ENCODE measurements at places on chromosomes 7 and 10.

DNA sequence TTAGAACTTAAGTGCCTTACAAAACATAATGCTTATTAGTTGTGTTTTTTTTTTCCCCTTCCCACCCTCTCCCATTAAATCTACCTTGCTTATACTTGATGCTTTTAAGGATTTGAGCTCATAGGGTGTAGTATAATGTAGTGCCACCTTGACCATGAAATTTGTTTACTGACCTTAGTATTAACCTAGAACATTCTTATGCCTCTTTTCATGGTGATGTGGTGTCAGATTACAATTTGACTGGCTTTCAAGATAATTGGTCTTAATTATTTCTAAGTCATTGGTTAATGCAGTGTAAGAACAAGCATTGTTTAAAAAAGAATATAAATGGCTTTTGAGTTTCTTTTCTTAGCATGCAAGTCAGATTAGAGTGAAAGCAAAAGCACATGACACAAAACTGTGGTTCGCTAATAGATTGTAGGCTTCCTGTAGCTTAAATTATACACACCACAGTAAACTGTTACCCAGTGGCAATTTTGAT is 61.8 kb downstream of the ADD3 start:
- no peak for DNase-seq

DNA sequence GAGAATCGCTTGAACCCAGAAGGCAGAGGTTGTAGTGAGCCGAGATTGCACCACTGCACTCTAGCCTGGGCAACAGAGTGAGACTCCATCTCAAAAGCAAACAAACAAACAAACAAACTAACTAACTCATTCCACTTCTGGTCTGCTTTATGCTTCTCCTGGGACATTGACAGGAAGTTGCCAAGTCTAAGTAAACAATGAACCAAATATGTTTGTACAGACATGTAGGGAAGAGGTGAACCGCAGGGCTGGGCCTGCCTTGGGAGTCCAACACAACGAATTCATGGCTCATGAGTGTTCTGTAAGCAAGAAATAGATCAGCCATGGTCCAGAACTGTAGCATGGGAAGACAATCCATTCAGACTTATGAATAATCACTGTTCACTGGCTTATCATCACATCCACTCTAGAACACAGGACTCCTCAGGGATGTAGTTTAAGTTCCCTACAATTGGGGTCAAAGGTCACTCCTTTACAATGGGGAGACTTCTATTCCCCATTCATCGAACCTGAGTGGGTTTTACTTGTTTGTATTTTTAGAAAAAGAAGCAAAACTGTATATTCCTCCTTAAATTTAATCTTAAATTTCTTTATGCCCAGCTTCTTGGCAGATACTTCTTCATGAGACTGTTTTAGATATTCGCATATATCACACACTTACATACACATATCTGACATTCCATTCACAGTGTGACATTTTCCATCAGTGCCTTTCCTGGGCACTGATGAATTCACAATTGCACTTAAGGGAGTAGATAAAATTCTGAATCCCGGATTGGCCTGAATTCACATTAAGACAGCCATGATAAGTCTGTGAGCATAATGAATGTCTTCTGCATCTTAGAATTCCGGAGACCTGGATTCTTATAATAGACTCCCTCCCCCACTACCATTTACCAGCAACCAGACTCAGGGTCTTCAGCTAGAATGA is 159.1 kb upstream of the EEPD1 start:
- no peak for DNase-seq

GRCh38 chr10:18059826-18060559 is 80.2 kb upstream of the CACNB2 start:
- no peak for DNase-seq

GRCh38 chr10:30042820-30043219 is 16.6 kb downstream of the JCAD start:
- DNase-seq = no peak

- no peak for DNase-seq
Measured at GRCh38 chr7:108285003-108285368, 154.8 kb upstream of the LAMB4 start.

GRCh38 chr7:8965177-8965576 is 531.8 kb downstream of the NXPH1 start:
- DNase-seq = no peak

DNA sequence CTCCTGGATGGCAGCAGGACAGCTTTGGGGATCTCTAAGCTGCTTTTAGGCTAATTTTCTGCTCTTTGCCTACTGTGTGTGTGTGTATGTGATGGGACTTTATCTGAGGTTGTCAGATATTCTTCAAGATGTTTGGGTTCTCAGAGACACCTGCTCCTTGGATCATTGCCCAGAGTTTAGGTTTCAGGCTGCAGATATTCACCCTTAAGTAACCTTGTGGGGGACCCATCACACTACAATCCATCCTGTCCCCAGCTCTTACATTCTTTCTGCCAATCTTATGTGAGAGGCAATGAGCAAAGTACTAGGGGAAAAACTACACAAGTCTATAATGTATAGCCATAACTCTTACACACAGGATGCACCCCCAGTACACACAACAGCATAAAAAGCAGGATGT is 263.0 kb upstream of the ZWINT start:
- no peak for DNase-seq

DNA sequence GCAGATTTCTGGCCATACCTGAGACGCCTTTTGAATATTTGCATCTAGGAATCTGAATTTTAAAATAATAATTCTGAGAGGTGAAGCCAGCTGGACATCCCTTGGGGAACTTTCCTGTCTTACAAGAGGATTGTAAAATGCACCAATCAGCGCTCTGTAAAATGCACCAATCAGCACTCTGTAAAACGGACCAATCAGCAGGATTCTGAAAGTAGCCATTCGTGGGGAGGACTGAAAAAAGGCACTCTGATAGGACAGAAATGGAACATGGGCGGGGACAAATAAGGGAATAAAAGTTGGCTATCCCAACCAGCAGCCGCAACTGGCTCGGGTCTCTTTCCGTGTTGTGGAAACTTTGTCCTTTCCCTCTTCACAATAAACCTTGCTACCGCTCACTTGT is 9.9 kb downstream of the PPIF start:
- no peak for DNase-seq

GRCh38 chr10:115937768-115938056 is 335.3 kb downstream of the GFRA1 start:
- DNase-seq = no peak

DNA sequence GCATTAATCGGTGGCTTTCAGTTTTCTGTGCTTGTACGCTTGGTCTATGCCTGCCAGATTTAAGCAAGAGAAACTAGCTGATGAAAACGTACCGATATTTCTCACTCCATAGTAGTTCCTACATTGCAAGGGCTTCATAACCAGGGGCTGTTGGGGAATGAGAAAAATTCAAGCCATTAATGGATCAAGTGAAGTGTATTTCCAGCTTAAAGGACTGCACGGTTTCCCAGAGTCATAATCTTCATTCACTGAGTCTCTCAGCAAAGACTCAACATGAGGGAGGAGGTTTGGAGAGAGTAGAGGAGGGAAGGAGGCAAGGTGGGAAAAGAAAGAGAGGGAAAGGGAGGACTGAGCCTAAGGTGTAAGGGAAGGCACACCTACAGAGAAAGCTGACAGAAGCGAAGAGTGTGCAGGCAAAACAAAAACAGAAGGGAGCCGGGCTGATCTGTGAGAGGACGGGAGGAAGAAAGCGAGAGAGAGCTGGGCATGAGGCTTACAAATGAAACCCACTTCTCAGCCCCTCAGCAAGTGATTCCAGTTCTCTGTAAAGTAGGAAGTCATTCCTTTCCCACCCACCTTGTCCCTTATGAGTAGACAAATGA is 625 bp downstream of the GIMAP2 start:
- no peak for DNase-seq

GRCh38 chr7:5557920-5558401 is 134.3 kb upstream of the TNRC18 start:
- DNase-seq = no peak

GRCh38 chr10:12391206-12391605 is 41.9 kb downstream of the CAMK1D start:
- no peak for DNase-seq

- DNase-seq = no peak
Measured at GRCh38 chr7:24307326-24307725, 23.3 kb downstream of the NPY start.

DNA sequence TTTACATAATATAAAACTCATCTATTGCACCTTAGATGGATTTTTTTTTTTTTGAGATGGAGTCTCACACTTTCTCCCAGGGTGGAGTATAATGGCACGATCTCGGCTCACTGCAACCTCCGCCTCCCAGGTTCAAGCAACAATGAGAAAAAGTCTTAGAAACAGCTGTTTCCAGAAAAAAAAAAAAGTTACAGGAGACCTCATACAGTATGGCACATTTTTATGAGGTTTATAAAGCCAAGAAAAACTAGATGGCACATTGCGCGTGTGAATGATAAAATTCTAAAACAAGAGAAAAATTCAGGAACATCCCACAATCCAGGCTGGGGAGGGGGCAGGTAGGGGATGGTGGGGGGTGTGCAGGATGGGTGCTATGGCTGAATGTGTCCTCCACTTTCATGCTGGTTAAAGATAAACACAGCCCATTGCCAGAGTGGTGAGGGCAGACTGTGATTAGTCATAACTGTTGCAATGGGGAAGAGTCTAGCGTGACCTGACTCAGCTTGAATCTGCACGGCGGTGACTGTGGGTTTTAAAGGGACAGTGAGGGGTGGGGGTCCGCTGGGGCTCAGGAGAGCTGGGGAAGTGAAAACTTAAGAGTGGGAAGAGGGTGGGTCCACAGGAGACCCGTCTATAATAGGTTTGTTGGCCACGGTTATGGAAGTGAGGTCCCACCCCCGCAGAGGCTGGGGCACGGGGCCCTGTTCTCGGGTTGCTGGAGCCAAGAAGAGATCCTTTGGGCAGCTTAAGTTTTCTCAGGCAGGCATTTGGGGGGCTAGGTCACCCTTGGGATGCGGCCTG is 11.9 kb upstream of the LRRC27 start:
- no peak for DNase-seq

DNA sequence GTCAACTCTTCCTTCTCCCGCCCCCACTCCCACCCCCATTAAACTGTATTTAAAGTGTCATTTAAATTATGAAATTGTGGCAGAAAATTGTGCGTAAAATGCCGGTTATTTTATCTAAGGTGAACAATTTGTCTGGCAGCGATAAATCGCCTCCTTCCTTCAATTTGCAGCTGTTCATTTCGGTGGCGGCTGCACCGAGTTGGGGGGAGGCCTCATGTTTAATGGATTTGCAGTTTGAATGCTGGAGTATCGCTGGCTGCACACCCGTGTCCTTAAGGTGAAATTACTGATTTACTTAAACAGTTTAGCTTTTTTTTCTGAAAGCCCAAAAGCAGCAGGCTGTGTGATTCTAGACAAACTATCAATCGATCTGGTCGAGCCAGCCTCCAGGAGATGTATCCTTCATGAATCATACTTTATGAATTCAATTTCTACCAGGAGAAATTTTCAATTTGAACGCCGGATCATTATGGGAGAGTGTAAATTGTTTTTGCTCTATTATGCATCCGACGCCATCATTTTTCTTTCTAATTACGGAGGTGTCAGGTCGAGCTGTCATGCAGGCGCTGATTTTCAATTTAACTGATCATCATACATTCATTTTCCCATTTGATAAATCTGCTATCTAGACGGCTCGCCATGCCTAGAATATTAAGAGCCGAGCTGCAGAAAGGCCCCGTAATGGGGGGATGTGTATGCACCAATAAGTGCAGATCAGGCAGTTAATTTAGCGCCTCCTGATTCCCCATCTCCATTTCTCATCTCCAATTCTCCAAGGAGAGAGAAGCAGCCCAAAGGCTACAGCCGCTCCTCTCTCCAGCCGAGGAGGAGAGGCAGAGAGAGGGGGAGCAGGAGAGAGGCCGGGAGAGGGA is 6.5 kb downstream of the UNCX start:
- no peak for DNase-seq

DNA sequence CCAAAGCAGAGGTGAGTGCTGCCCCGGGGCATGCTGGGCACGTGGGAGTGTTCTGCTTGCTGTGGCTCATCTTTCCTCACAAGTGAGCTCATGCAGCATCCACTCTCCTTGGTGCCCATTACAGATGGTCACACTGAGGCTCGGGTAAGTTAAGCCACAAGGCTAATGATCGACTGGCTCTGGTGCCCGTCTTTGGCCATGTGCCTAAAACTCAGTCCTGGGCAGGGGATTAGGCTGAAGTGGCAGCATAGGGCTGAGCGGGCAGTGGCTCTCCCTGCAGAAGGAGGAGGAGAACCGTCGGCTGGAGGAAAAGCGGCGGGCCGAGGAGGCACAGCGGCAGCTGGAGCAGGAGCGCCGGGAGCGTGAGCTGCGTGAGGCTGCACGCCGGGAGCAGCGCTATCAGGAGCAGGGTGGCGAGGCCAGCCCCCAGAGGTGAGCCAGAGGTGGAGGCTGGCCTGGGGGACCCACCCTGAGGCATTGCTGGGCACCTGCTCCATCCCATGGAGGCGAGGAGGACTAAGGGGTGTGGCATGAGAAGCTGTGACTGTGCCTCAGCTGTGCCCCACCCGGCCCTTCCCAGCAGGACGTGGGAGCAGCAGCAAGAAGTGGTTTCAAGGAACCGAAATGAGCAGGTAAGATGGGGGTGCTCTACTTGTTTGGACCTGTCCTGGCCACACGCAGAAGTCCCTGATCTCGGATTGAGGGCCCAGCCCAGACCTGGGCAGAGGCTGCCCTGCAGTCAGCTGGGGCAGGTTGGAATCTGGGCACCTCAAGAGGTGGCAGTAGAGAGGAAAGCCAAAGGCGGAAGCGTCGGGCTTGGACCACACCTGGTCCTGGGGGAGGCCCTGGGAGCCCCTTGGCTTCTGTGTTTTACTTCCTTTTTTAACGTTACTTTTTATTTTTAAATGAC is 7.3 kb downstream of the PGAM2 start:
- no peak for DNase-seq

DNA sequence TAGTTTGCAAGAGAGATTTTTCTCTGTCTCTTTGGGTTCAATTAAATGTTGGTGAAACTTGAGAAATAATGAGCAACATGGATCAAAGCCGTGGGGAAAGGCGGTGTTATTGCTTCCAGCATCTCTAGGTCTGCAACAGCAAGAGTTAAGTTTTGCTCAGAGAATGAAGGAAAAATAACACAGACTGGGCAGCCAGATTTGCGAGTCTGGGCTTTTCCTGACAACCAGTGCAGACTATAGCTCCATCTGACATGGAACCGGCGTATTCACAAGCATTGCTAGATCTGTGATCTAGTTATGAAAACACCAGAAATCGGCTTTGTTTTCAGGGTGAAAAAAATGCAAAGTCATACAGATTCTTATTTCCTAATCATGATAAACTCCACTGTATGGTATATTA is 110.4 kb downstream of the CAMK1D start:
- DNase-seq = no peak

DNA sequence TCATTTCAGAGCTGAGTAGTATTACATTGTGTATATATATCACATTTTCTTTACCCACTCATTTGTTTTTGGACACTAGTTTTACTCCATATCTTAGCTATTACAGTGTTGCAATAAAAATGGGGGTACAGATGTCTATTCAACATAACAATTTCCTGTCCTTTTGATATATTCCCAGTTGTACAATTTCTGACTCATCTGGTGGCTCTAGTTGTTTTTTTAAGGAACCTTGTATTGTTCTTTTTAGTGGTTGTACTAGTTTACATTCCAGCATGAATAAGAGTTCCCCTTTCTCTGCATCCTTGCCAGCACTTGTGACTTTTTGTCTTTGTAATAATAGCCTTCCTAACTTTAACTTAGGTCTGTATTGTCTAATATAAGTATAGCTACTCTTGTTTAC is 739.9 kb downstream of the XPNPEP1 start:
- no peak for DNase-seq
